ENCODE measurements at places on chromosomes 6 and 20.

- no peak for DNase-seq
Observed at GRCh38 chr6:16683641-16684194, 77.5 kb downstream of the ATXN1 start.

- DNase-seq, result no peak
Observed at GRCh38 chr6:118502169-118502568, 45.9 kb upstream of the PLN start.

GRCh38 chr20:46206025-46206424, 87.9 kb downstream of the CD40 start:
- no peak for DNase-seq

- DNase-seq, result no peak
Observed at GRCh38 chr20:45322952-45323383, 14.9 kb upstream of the MATN4 start.

GRCh38 chr6:111061508-111061907, 25.8 kb upstream of the SLC16A10 start:
- no peak for DNase-seq

GRCh38 chr20:60152792-60153191, 194.6 kb downstream of the CDH26 start:
- no peak for DNase-seq

- DNase-seq, result peak; percentile 35
Observed at GRCh38 chr6:110814102-110815014, 911 bp downstream of the CDK19 start.

DNA sequence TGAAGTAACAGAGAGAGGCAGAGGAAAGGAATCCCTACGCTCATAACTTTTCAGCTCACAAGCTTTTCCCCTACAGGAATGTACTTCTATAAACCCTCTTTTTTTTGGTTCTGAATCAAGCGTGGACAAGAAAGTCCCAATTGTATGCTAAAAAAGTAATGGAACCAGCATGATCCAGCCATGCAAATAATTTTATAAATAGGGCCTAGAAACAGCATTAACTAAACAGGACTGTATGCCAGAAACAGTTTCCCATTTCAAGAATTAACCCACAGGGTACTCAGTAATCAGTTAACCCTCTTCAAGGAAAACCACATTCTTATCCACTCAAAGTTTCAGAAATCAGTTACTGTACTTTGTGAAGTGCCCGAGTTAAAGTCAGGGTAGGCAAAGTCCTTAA, 87.0 kb upstream of the HMGCLL1 start:
- no peak for DNase-seq

GRCh38 chr6:87702589-87702945, 534 bp upstream of the AKIRIN2 start:
- no peak for DNase-seq

DNA sequence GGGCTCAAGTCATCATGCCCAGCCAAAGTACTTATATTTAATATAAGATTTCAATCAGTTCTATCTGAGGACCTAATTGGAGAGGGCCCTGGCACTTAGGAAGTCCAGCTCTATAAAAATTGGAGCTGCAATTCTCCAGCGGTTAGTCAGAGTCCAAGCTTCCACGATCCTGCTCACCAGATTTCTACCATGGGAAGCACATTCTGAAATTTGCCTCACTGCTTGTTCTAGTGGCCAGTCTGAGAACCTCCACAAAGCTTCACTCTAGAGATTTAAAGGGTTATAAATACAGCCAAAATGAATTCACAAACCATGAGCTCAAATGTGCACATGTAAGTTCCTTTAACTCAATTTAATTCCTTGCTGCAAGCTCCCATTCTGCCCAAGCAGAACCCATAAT, 33.5 kb downstream of the PNLDC1 start:
- no peak for DNase-seq

GRCh38 chr6:105109955-105110895, 69.6 kb downstream of the POPDC3 start:
- DNase-seq, result no peak

- no peak for DNase-seq
Observed at GRCh38 chr20:63500151-63500901, 1.4 kb upstream of the EEF1A2 start.

- DNase-seq, result no peak
Observed at GRCh38 chr6:16301511-16301910, 63.1 kb downstream of the GMPR start.

GRCh38 chr6:63352069-63352543, 32.3 kb upstream of the LGSN start:
- no peak for DNase-seq

DNA sequence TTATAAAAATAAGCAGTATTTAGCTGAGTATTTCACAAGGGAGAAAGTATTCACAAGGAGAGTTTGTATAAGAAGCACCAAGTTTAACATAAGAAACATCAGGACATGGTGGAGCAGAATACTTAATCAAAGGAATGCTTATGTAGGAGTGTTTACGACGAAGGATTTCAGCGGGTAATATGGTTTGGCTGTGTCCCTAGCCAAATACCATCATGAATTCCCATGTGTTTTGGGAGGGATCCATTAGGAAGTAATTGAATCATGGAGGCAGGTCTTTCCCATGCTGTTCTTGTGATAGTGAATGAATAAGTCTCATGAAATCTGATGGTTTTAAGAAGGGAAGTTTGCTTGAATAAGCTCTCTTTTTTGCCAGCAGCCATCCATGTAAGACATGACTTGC, 1099.1 kb upstream of the ADGRB3 start:
- no peak for DNase-seq

- DNase-seq, result peak; percentile 50
Observed at GRCh38 chr20:25090492-25091429, 8.8 kb upstream of the VSX1 start.

GRCh38 chr6:116954938-116955337, 77.9 kb downstream of the RFX6 start:
- DNase-seq, result no peak

DNA sequence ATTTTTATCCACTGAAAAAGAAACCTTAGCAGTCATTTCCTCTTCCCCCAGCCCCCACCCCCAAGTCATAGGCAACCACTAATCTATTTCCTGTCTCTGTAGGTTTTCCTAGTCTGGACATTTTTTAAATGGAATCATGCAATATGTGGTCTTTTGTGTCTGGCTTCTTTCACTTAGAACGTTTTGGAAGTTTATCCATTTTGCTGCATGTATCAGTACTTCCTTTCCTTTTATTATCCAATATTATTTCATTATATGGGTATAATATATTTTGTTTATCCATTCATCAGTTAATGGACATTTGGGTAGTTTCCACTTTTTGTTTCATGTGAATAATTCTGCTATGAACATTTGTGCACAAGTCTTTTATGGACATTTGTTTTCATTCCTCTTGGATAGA, 99.3 kb upstream of the BMP5 start:
- no peak for DNase-seq

- no peak for DNase-seq
Observed at GRCh38 chr20:19621072-19621471, 137.0 kb upstream of the RIN2 start.
